ENCODE measurements at places on chromosomes 1 and 21.

GRCh38 chr21:41706678-41707077, 60.2 kb downstream of the RIPK4 start:
- no peak for DNase-seq

GRCh38 chr1:110433803-110434202, 17.1 kb upstream of the PROK1 start:
- no peak for DNase-seq

GRCh38 chr1:24721533-24721932, 23.7 kb upstream of the CLIC4 start:
- DNase-seq, result no peak

DNA sequence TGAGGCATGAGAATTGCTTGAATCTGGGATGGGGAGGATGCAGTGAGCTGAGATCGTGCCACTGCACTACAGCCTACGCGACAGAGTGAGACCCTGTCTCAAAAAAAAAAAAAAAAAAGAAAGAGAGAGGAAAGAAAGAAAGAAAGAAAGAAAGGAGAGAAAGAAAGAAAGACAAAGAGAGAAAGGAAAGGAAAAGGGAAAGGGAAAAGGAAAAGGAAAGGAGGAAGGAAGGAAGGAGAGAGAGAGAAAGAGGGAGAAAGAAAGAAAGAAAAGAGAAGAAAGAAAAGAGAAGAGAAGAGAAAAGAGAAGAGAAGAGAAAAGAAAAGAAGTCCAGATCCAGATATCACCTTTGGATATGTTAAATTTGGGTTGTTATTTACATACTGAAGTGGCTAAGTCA, 106.0 kb downstream of the DPYD start:
- no peak for DNase-seq
